CD4-positive, alpha-beta T cell treated with Interleukin-2 at 100 ng/mL for 4 hours (primary cell): ENCODE measurements at places on chromosomes 5 and 9.
A peak's percentile ranks its signal among the peaks of the same experiment; 100 is the strongest.

DNA sequence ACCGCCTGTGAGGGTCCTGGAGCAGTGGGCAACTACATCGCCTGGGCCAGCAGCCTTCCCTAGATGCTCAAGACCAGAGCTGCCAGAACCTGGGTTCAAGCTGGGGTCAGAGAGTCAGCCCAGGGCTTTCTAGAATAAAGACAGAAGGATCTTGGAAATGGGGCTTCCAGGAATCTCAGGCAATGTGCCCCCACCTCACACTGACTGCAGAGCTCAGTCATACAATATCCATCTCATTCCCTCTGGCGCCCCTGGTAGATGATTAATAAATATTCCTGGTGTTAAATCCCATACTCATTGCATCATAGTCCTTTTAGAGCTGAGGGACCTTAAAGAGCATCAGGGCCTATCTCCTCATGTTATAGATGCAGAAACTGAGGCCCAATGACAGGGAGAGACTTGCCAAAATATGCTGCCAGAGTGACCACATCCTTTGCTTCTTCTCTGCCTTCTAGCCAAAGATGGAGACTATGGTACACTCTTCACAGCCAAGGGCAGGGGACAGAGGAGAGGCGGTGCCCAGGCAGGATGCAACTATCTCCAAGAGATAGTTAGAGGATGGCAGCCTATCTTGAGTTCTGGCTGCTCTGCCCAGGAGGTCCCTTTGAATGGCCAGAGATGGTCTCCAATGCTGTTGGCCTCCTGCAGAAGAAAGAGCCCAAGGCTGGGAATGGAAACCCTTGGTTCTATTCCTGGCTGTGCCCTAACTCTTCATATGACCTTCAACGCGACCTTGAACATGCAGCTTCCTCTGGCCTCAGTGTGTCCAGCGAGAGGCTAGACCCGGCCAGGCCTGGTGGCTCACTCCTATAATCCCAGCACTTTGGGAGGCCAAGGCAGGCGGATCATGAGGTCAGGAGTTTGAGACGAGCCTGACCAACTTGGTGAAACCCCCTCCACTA is 36.2 kb upstream of the IL17B start:
- no peak for DNase-seq

GRCh38 chr9:6634444-6634843 is 11.1 kb downstream of the GLDC start:
- DNase-seq: no peak

DNA sequence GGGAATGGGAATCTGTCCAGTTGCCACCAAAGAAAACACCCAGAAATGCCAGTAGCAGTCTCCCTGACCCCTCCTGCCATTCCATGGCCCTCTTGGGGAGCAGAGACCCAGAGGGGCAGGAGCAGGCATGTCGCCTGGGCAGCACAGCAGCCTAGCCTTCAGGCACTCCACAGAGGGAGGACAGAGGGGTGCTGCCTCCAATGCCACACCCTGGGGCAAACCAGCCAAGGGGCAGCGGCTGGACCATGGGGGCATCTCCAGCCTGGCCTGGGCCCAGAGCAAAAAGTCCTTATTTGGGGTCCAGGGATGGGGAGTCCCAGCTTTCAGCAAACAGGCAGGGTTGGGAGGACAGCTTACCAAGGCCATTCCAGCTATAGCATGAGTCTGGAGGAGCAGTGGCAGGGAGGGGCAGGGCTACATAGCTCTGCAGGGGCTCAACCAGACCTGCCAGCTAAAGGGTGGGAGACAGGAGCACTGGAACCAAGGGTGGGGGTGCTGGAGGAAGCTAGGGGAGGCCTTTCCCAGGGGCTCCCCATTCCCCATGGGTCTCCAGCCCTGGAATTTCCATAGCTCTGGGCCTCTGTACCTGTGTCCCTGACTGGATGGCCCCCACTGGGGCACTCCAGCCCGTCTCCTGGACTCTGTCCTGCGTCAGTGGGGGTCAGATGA is 6.7 kb downstream of the BRD3 start:
- no peak for DNase-seq

- no peak for DNase-seq
These were observed 54.6 kb upstream of the ECM2 start for GRCh38 chr9:92590377-92590776.

DNA sequence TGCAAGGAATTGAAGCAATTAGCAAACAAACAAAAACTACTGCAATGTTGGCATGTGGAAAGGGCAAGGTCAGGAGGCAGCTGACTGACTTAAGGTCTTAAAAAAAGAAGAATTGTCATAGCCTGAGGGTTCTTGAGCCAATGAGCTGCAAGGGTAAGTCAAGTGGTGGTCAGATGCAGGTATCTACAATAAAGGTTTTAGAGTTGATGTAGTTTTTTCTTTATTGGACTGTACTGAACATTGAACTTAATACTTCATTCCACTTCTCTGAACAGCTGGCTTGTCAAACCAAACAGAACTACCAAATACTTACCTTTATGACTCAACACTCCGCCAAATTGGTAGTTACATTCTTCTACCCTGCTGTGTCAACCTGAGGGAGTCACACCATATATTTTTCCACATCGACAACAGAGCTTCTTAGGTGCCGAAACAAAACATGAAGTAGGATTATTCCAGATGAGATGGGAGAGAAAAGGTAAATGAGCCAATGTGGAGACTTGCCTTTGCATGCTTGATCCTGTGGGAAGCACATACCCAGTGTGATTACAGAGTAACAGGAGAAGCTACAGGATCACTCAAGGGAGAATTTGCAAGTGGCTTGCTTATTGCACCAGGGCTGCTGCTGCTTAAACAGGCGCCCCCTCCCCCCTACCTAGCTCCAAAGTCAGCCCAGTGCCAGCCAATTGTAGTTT is 35.3 kb downstream of the EQTN start:
- no peak for DNase-seq

- no peak for DNase-seq
These were observed 41.9 kb downstream of the TEK start for GRCh38 chr9:27150746-27151406.

DNA sequence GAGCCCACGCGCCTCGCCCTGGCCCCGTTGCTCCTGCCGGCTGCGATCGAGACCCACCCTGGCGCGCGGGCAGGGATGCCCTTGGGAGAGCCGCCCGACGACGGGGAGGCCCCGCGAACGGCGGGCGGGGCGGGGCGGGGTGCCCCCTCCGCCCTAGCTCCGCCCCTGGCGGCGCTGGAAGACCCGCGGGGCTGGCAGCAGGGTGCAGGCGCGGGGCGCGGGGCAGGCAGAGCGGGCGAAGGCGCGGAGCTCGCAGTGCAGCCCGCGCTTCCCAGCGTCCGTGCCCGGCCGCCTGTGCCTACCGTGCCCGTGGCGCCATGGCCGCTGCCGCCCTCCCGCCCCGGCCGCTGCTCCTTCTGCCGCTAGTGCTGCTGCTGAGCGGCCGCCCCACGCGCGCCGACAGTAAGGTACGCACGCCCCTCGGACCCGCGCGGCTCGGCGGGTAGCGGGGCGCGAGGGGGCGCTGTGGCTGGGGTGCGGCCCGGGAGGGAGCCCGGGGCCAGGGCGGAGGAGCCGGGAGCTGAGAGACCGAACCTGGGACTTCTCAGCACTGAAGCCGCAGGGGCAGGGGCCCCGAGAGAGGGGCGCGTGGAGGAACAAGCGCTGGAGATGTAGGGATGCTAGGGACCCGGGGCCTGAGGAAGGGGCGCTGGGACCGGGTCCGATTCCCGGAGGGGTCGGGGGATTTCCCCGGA is at the start of gene OLFML2A:
OLFML2A (plus strand) TSS at position 180 of the 695 bp plus-strand sequence; CDS start at position 318, 138 bp downstream.
- DNase-seq: no peak

- no peak for DNase-seq
These were observed 148.1 kb downstream of the PARP8 start for GRCh38 chr5:50814556-50814955.

DNA sequence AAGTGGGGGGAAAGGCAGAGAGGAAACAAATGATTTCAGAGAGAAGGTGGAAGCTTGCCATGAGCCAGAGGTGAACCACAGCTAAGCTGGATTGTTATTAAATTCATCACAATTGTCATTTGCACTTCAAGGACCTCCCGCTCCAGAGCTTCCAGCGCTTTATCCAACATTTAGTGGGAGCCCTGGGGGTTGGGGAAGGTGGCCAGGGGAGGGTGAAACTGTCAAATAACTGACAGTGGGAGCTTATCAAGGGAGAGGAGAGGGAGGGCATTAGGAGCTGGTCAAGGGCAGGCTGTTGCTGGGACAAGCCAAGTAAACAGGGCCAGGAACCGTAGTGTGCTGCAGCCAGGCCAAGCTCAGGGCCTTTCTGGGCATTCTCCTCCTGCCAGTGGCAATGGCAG is 71.5 kb downstream of the SIL1 start:
- DNase-seq: no peak

- DNase-seq: no peak
These were observed 389.5 kb downstream of the KIF4B start for GRCh38 chr5:155402927-155403640.

DNA sequence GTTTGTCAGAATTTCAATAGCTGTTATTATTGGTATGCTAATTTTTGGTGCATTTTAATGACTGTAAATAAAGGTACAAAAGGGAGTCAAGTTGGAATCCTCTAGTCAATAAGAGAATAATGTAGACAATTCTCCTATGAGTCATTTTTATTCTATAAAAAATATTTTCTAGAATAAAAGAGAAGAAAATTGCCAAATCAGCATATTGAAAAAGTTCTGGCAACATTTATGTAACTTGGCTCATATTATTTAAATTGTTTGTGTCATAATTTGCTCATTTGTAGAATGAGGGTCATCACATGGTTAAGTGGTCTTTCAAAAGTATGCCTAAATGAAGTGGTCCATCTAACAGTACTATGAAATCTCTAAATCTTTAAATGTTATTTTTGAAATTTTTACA is 1719.8 kb upstream of the WWC1 start:
- no peak for DNase-seq

GRCh38 chr5:74206579-74207550 is 433.7 kb downstream of the ENC1 start:
- DNase-seq: no peak

- DNase-seq: no peak
These were observed 6.2 kb downstream of the FER start for GRCh38 chr5:108753877-108754276.

GRCh38 chr5:180157866-180158265 is 51.1 kb downstream of the RASGEF1C start:
- no peak for DNase-seq

GRCh38 chr5:5079876-5080275 is 60.3 kb upstream of the ADAMTS16 start:
- DNase-seq: no peak

- no peak for DNase-seq
These were observed 571 bp downstream of the PPIC start for GRCh38 chr5:123035918-123036390.

- no peak for DNase-seq
These were observed 218.5 kb upstream of the IRX1 start for GRCh38 chr5:3377176-3377575.

- DNase-seq: no peak
These were observed 493.3 kb upstream of the ADAMTS16 start for GRCh38 chr5:4646715-4647375.

DNA sequence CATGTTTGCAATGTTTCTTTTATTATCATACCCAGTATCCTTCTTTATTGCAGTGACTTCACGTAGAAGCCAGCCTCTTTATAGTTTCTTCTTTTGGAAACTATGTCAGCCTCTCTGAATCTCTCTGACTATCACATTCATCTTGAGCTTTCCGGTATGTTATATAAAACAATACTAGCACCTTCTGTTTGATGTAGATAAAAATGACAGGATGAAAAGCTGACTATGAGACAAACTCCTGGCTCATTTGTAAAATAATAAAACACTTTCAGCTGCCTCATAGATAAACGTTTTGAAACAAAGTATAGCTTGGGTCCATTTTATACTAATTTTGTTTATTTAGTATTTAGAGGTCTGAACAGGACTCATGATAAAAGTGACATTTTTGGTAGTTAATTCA is 1145.4 kb upstream of the NUDT12 start:
- no peak for DNase-seq

DNA sequence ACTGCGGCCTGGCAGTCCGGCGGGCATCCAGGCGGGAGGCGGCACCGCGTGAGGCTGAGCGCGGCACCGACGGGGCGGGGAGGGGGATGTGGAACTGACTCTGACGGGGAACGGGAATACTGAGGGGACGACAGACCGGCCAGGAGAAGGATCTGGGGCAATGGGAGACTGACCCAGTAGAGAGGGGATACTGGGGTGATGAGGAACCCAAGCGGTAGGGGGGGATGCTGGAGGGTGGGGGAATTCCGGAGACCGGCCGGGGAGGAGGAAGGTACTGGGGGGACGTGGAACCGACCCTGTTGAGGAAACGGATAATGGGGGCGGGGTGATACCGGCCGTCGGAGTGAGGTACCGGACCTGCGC is 423 bp downstream of the IPPK start:
- no peak for DNase-seq

- DNase-seq: no peak
These were observed 107.5 kb downstream of the CWC27 start for GRCh38 chr5:64876203-64876602.

DNA sequence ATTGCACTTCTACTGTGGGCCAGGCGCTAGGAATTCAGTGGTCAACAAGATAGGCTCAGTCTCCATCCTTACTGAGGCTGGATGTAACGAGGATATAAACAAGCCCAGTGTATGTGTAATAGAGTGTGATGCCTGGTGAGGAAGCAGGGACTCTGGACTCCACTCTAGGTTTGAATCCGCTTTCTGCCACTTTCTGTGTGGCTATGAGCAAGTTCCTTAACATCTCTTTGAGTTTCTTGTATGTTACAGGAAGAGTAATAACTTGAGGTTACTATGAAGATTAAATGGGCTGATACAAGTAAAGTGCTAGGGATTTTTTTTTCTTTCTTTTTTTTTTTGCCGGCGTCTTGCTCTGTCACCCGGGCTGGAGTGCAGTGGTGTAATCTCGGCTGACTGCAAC is 12.4 kb downstream of the DOCK2 start:
- peak; percentile 50 for DNase-seq

DNA sequence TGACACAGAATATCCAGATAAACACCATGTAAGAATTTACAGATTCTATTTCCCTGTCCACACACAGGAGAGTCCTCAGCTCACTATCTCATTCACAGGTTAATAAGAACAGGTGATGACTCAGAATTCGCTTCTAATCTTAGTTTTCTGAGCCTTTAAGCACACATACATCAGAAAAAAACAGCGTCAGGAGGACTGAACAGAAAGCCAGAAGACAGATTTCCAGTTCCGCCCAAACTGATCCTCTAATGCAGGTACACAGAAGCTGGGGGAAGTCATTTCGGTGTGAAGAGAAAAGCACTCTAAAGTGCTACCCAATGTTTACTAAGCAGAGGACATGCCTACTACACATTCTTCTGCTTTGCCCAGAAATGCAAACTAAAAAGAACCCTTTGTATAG is 1.6 kb downstream of the CEMIP2 start:
- peak; percentile 70 for DNase-seq

DNA sequence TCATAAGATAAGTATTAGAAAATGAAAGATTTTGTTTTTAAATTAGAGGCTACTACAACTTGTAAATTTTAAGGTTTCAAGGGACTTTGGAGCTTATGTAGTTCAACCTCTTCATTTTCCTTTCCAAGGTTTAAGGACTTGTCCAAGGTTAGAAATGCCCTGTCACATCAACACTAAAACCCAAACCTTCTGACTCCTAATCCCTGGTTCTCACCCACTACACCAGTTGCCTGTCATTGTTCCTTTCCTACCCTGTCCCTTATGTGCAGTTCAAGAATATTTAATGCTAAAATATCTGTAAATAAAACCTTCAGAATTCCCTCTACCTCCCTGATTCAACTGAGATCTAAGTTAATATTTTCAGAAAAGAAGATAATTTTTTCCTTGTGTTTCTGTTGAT is 206.4 kb downstream of the NFIB start:
- no peak for DNase-seq

- no peak for DNase-seq
These were observed 12.5 kb upstream of the FOXE1 start for GRCh38 chr9:97840521-97840920.
